ENCODE measurements at places on chromosomes 12 and 14. TPM values are rescaled to one million over a fixed set of nuclear protein-coding genes. Genes with fewer than 3 reads are reported as not detected.
A peak's percentile ranks its signal among the peaks of the same experiment; 100 is the strongest.

GRCh38 chr12:3662521-3662921 is 90.4 kb downstream of the CRACR2A start:
- DNase-seq: no peak

DNA sequence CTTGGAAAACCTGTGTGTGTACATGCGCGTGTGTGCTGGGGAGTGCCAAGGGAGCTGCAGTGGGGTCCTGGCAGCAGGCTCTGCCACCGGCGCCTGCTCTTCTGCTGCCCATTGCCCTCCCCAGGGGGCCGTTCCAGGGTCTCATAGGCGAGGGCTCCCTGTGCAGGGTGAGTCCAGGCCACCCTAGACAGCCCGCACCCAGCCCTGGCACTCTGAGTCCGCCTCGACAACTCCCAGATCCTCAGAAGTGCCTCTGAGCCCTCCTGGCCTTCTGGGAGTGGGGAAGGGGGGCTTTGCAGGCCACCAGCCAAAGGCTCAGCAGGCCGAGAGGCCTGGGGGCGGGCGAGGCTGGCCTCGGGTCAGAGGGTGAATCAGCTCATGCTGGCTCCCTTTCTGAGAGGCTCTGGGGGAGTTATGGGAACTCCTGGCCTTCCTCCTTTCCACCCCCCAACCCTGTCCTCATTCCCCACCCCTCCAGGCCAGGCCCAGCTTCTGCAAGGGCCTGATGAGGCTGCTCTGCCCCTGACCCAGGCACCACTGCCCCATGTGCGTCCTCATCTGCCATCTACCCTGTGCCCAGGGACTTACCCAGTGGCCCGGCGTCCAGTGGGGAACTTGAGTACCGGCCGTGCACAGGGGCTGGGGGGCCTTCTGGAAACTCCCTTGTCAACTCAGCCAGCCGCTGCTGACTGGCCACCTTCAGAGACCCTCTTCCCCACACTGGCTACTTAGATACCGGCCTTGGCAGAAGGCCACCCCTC is 2.1 kb upstream of the TEDC1 start:
- no peak for DNase-seq

DNA sequence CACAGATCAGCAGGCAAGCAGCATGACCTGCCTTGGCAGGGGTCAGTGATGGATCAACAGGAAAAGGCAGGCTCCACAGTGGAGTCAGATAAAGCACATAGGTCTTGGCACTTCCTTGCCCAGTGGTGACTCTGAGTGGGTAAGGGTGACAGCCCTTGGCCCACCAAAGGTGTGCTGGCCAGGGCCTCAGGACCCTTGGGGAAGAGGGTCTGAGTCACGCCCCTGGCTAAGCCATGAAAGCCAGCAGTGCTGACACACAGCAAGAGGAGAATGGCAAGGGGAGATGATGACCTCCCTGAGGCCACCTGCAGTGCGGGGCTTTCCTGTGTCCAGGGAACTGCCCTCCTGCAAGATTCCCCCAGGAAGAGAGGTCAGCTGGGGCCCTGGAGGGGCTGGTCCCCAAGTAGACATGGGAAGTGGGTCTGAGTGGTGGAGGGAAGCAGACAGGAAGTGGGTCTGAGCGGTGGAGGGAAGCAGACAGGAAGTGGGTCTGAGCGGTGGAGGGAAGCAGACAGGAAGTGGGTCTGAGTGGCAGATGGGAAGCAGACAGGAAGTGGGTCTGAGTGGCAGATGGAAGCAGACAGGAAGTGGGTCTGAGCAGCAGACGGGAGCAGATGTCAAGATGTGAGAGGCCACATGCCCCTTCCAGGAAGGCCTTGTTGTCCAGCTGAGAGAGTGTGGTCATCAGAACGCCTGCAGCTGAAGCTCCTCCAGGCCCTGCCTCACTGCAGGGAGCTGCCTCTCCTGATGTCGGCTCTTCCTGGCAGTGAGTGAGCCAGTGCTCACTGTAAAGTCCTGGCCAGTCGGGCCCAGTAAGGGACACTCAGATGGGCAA is 34.8 kb downstream of the DIO3 start:
- DNase-seq: no peak

- DNase-seq: no peak
Measured at GRCh38 chr12:99957866-99958466, 26.8 kb downstream of the ANKS1B start.

The AICDA gene
- total RNA-seq: not detected

The NANOG gene
- total RNA-seq: not detected

GRCh38 chr12:56468216-56469006 is at the start of gene SPRYD4:
Gene SPRYD4 (plus strand): TSS chr12:56468578. CDS start chr12:56468592, 14 bp downstream.
- DNase-seq: peak; percentile 34

The PZP gene
- total RNA-seq: 0.24 TPM

DNA sequence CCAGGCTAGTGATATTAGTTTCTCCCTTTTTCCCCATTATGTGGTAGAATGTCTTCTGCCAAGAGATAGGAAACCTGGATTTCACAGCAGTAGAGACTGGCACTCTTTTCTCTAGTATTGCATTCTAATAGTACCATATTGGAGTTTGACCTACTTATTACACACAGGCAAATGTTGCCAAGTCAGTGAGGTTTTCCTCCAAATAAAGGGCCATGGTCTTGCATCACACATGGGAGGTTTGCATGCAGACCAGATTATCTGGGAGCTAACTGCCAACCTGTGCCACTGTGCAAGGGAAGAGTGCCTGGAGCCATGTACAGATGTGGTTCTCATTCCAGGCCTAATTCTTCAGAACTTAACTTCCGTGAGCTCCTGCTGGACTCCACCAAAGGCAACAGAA is 113.3 kb downstream of the ANO6 start:
- no peak for DNase-seq

DNA sequence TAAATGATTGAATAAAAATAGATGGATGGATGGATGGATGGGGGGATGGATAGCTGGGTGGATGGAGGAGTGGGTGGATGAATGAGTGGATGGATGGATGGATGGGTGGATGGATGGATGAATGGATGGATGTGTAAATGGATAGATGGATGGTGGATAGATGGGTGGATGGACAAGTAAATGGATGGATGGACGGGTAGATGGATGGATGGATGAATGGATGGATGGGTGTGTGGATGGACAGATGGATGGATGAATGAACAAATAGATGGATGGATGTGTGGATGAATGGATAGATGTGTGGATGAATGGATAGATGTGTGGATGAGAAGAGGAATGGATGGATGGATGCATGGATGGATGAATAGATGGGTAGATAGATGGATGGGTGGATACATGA is 490.8 kb downstream of the VRK1 start:
- DNase-seq: no peak

DNA sequence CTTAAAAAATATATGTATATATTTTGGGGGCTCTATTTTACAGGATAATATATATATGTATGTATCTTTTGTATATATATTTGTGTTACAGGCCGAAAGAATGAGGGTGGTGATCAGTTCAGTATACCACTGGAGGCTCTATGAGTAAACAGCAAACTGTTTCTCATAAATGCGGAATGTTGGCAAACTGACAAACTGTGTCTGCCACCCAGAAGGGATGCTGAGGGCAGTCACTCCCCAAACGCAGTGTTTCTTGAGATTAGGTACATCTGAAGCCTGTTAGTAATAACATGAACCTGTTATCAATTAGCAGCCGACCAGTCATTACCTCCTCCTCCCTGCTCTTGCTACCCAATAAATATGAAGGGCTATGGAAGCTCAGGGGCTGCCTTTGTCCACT is 20.8 kb downstream of the TNFAIP2 start:
- no peak for DNase-seq

- no peak for DNase-seq
Measured at GRCh38 chr12:125453751-125454150, 388.5 kb downstream of the AACS start.

DNA sequence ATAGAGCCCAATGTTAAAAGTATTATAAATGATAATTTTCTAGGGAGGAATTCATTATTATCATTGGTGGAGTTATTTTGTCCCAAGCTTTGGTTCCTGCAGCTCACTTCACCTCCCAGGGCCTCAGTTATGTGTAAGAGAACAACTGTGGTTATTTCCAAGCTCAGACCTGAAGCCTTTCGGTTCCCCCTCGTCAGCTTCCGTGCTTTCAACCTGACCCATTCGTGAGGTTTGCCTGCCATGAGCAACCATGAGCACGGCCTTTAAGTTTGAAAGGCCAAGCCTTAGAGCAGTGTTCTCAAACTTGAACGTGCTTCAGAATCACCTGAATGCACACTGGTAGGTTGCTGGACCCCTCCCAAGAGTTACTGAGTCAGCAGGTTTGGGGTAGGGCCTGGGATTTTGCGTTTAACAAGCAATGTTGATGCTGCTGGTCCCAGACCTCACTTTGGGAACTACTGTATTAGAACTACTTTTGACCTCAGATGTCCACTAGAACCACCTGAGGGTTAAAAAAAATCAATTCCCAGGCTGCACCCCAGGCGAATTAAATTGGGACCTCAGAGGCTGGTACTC is 133.0 kb upstream of the PRMT8 start:
- DNase-seq: no peak

The PRPH gene
- total RNA-seq: 1.5 TPM

GRCh38 chr12:95195122-95195521 is 22.1 kb downstream of the FGD6 start:
- DNase-seq: no peak

The LALBA gene
- not detected for total RNA-seq

The RNASE1 gene
- 387 TPM for total RNA-seq

GRCh38 chr14:29462321-29462720 is 465.3 kb downstream of the PRKD1 start:
- DNase-seq: no peak

DNA sequence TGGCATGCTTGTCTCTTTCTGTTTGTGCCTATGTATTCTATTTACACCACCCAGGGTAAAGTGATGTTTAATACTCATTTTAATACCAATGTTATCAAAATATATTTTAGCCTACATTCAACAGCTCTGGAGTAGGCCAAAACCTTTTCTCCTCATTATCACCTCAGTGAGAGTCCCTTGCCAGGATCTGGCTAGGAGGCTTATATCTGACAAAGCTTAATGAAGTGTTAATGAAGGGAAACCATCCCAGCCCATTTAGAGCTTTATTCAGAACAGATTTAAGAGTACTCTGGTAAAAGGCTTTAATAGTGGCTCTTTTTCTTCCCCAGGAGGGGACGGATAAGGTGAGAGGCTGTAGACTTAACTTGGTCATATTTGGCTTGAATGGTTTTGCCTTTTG is 137.6 kb downstream of the GRIN2B start:
- DNase-seq: no peak

GRCh38 chr14:102126807-102127455 is 12.8 kb upstream of the WDR20 start:
- DNase-seq: no peak

DNA sequence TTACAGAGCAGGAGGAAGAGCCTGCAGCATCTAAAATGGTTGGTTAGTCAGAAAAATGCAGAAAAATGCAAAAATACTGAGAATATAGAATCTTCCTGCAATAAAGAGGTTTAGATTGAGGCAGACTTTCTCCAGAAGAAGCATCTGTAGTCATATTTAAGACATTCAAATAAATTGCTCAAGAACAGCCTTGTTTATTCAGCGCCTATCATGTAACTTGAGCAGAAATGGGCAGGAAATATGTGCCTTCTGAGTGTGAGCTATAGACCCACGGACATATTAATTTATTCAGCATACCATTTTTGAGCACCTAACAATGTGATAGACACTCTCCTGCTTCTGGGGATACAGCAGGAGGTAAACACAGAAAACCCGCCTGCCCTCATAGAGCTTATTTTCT is 102.0 kb upstream of the HIF1A start:
- no peak for DNase-seq

The LRP6 gene
- 29.3 TPM for total RNA-seq

The SLCO1A2 gene
- not detected for total RNA-seq

- DNase-seq: no peak
Measured at GRCh38 chr14:88379706-88380343, 5.6 kb upstream of the SPATA7 start.

DNA sequence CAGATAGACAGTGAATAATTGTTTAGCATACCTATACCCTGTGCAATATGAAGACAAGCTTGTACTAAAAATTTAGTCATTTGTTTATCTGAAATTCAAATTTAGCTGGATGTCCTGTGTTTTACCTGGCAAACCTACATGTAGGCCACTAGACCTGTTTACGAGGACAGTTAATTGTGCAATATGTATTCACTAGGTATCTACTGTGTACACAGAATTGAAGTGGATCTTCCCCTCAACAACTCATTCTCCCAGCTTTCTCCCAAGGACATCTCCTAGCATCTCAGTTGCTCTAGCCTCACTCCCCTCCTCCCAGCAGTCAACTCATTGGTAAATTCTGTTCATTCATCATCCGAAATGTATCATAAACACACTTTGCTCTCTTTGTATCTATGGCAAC is 25.3 kb downstream of the AK7 start:
- no peak for DNase-seq

- DNase-seq: no peak
Measured at GRCh38 chr14:74954947-74955228, 509 bp downstream of the PGF start.

DNA sequence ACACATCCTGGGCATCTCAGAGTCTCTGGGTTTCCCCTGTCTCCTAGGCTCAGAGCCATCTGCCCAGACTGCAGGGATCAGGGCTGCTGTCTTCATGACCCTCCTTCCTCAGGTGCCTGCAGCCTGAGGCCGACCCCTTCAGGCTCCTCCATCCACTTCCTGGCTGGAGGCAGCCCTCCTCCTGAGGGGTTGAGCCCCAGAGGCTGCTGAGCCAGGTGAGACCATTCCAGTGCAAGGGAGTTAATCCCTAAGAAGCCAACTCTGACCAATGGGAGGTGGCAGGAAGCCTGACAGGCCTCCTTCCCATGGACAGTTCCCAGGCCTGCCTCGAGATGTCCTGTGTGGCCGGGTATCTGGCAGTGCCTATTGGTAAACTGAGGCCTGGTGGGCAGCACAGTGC is 8.4 kb upstream of the PPP4R4 start:
- no peak for DNase-seq

DNA sequence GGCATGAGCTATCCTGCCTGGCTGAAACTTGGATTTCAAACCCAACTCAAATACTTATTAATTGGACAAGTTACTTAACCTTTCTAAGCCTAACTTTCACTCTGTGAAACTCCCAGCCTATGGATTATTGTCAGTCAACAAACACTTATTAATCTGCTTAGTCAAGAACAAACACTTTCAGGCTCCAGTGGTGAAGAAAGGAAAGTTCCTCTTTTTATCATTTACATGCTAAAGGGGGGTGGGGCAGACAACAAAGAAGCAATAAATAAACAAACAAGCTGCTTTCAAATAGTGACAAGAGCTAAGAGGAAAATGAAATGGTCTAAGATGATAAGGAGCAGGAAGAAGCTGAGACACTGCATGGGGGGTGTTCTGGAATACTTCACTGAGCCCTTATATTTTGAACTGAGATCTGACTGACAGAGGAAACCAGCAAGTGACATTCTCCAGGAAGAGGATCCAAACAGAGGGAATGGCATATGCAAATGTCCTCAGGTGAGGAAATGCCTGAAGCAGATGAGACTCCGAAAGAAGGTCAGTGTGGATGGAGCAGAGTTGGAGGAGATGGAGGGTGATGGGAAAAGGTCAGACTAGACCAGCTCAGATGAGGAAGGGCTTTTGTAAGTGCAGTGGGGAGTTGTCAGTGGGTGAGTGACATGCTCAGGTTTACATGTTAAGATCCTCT is 259.6 kb downstream of the ITPR2 start:
- DNase-seq: no peak

The C12orf54 gene
- total RNA-seq: not detected

The VRTN gene
- total RNA-seq: not detected

The VWF gene
- total RNA-seq: 1,804 TPM

The CD4 gene
- not detected for total RNA-seq

GRCh38 chr12:117774941-117775775 is 193.6 kb downstream of the KSR2 start:
- DNase-seq: no peak

The ASIC1 gene
- 2.5 TPM for total RNA-seq
